ENCODE measurements at places on chromosomes 1 and 21.

DNA sequence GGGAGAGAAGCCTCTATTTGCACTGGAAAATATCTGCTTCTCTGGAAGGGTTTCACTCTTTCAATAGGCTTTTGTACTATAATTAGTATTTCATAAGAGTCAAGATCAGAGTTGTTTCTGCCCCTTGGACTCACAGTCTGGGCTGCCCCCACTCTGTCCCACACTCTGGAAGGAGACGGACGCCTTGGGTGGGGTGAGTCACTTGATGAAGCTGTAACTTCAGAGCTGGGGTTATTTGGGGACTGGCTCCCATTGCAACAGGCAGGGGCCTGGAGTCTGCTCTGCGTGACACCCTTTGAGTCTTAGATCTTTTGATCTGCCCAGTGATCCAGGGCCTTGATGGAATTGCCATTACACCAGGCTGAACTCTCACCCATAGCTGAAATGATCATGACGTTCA is 4.0 kb upstream of the KCNA10 start:
- DNase-seq: no peak

DNA sequence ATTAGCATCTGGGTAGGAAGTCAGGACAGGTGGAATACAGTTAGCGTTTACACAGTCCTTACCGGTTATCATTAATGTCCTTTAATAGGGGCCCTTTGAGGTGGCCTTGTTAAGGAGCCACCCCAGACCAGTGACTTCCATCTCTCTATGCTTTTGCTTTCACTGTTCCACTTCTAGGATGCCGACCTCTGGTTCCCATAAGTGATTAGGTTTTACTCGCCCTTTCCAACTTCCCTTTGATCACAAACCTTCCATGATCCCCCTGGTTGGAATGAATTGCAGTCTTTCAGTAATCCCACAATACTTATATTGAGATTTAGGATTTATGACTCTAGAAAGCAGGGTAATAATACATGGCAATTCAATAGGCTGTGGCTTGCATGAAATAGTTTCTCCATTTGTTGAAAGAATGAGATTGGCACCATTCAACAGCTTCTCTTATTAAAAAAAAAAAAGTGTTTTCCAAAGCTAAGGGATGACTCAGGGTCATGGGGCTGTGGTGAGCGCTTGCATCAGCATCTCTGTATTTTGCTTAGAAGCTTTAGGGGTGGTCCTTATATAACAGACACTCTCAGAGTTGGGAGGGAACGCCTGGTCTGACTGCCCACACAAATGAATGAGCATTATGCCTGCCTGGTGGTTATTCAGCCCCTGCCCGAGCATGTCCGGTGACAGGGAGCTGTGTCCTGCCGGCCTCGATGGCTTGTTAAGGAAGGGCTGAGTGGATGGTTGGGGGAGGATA is 110.5 kb downstream of the CNIH3 start:
- DNase-seq: no peak

DNA sequence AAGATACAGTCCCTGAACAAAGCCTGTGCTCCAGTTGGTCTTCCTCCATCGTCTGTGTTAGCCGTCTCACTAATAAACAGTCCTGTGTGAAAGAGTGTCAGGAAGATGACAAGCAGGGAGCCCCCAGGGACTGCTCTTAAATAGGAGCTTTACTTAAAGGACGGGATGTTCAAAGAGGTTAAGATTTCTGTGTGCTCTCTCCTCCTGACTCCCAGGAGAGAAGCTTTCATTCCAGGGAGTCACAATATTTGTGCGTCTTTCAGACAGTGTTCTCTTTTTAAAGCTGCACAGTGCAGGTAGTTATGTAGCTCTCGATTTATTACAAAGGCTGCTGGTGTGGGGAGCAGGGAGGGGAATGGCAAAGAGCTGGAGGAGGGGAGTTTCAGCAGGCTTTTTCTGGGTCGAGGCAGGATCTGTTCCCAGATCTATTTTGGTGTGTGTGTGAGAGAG is 43.5 kb downstream of the STYXL2 start:
- DNase-seq: no peak

GRCh38 chr1:29332204-29332603 is 95.9 kb downstream of the PTPRU start:
- no peak for DNase-seq

GRCh38 chr1:223622132-223622842 is 43.2 kb downstream of the CAPN8 start:
- DNase-seq: no peak

DNA sequence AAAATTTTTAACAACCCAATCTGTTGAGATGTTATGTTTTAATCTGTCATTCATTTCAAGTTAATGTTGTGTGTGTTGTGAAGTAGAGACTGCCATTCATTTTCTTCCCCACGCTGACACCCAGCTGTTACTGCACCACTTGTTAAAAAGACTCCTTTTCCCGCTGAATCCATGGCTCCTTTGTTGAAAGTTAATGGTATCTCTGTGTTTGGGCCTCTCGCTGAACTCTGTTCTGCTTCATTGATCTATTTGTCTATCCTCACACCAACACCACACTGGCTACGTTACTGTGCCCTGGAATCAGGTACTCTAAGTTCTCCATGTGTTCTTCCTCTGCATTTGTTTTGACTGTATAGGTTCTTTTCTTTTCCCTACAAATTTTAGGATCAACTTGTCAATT is 58.2 kb downstream of the PDE9A start:
- DNase-seq: peak; percentile 10

Data from activated effector memory CD4-positive, alpha-beta T cell treated with anti-CD3 and anti-CD28 coated beads, Interleukin-2, amount 50 U/mL, for 16 hours (primary cell).